Left renal pelvis (tissue), 4 donors: ENCODE measurements at places on chromosomes 7 and 10. TPM values are rescaled to one million over a fixed set of nuclear protein-coding genes. Genes with fewer than 3 reads are reported as not detected.

Gene EVX1
- 0.08 TPM for polyA plus RNA-seq

Gene TEX36
- polyA plus RNA-seq = not detected

Gene FGFBP3
- polyA plus RNA-seq = 2.9 TPM

Gene CACUL1
- 31.1 TPM for polyA plus RNA-seq

Gene SPDYE9
- 0.32 TPM for polyA plus RNA-seq

Gene PTN
- polyA plus RNA-seq = 111 TPM

Gene ACBD5
- polyA plus RNA-seq = 39.4 TPM

DNA sequence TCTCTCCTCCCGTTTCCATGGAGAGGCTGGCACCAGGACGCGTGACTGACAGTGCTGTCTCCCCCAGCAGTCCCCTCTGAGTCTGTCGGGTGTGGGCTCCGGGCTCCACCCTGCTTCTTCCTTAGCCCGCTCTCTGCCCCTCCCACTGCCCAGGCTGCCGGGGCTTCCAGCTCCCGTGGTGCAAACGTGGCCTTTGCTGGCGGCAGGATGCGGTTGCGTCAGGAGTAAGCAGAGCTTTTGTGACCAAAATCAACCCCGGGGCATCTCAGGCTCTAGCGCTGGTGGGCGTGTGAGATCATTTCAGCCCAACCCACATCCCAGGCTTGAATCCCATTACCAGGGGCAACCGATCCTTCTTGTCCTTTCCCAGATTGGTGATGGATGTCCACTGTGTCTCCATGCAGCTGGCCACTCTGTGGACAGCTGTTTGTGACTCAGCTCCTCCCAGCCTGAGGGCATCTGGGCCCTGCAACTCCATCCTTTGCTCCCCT is 28.2 kb downstream of the PTPRE start:
- no peak for DNase-seq

GRCh38 chr7:29878081-29878688 is 71.9 kb downstream of the WIPF3 start:
- DNase-seq = no peak

GRCh38 chr7:32941681-32942414 is 15.4 kb upstream of the FKBP9 start:
- DNase-seq = no peak

DNA sequence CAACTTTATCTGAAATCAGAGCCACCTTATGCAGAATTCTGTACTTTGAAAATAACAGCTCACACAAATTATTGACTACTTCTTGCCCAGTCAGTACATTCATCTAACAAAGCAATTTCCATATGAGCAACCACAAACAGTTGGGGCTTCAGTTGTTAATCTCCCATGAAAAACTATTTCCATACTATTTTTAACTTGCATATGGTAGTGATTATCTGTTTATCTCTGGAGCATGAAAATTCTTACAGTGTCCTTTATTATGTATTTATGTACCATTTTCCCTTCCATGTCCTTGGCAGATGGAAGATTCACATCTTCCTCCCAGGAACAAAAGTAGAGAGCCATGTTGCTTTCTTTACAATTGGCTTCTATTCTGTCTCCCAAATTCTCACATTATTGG is 285.7 kb downstream of the CRPPA start:
- DNase-seq = no peak

DNA sequence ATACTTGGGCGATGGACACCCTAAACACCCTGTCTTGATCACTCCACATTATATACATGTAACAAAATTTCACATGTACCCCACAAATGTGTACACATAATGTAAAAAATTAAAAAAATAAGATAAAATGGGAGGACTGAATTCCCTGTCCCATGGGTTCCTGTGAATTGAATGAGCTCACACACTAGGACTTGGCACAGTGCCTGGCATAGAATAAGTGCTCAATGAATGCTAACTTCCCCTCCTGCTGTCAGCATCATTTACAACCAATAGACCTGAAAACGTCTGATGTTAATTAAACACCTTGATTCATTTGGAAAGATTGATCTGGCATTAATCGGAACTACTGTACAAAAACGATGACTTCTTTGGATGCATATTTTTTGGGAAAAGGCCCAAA is 117.3 kb upstream of the ZNF438 start:
- no peak for DNase-seq

DNA sequence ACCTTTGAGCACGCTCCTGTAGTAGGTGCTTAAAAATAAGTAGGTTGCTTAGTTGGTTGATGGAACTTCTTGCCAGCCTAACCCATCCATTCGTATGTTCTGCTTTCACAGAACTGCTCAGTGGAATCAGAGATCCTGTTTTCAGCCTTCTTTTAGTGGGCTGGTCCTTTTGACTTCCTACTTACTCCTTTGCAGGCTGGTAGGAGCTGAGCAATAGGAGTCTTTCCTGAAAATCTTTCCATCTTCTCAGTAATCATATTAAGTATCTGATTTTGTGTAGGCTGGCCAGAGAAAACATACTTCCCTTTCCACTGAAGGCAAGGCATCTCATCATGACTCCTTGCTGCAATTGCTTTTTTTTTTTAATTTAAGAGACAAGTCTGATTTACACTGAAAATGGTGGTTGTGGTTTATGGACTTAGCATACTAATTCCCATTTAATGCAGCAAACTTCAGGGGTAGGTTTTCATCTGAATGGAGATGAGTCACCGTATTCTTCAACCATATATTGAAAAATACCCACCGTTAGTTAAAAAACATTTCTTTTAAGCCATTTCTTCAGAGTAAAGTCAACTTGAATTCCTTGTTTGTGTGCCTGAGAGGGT is 208.0 kb downstream of the ZNF365 start:
- no peak for DNase-seq

DNA sequence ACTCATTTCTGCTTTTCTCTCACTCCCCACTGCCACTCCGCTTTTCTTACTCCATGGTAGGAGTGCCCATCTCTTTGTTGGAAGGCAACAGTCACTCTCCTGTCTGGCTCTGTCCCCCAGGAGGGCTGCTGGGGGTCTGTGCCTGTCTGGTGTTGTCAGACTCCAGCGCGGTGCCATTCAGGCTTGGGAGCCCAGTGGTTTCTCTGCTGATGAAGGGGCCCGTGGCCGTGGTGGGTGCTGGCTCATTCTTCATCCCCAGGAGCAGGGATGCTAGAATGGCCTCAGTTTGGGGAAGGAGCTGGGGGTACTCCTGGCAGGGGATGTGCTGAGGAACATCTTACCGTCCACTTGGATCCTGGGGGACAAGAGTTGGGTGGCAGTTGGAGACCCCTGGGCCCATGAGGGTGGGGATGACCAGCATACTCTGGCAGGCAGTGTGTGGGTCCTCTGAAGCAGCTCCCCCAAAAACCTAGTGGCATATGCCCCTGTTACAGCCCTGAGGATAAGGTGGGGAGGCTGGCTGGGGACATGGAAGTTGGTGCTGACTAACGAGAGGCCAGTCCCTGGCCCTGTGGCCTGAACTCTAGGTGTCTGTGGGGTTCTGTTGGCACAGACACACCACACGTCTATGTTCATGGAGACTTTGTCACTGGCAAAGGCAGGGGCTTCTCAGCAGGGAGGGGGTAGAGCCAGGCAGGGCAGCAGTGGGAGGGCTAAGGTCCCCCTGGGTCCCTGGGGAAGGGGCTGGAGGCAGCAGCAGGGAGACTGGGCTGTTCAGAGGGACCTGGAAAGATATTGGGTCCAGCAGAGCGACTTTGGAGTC is 102.8 kb upstream of the RET start:
- no peak for DNase-seq

DNA sequence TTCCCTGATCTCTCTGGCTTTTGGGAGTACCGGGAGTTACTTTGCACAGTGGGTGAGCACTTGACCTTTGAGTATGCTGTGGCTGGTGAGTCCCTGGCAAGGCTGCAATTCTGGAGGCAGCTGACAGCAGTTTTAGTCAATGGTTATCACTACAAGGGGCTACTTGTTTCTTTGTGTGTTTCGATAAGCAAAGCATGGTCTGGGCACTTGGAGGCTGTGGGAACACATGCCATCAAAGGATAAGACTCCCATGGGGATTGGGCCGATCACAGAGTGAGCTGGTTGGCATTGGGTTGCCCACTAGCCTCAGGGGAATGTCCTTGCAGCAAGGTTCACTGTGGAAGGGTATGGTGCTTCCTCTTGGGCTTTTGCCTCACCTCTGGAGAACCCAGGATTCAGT is 208.2 kb downstream of the SNX13 start:
- DNase-seq = no peak

- no peak for DNase-seq
These were observed 1.1 kb downstream of the EPHA1 start for GRCh38 chr7:143407287-143408251.

DNA sequence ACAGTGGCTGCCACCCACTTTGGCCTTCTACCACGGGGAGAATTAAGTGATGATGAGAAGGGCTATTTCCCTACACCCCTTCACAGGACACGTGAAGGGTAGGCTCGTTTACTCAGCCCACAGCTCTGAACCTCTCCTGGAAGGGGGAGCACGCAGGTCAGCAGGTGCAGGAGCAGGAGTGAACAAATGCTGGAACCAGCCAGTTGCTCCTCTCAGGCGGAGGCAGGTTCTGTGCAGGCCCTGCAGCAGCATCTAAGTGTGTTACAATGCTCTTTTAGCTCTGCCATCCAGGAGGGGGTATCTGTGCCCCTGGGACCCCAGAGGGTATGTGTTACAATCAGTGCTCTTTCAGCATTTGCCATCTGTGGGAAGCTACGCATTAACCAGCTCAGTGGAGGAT is 61.2 kb downstream of the AHR start:
- DNase-seq = no peak

- DNase-seq = no peak
These were observed 851.5 kb upstream of the COBL start for GRCh38 chr7:52168085-52168484.

GRCh38 chr10:125144206-125144605 is 16.2 kb downstream of the CTBP2 start:
- no peak for DNase-seq

DNA sequence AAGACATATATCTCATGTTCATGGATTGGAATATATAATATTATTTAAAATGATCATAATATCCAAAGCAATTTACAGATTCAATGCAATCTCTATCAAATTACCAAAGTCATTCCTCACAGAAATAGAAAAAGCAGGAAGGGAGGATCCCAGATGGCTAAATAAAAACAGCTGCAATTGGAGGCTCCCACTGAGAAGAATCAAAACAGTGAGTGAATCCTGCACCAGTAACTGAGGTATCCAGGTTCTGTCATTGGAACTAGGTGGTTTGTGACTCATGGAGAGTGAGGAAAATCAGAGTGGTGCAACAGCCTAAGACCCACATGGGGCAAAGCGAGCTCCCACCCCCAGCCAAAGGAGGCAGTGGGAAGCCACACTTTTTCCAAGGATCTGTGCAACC is 128.4 kb downstream of the MTERF1 start:
- no peak for DNase-seq

DNA sequence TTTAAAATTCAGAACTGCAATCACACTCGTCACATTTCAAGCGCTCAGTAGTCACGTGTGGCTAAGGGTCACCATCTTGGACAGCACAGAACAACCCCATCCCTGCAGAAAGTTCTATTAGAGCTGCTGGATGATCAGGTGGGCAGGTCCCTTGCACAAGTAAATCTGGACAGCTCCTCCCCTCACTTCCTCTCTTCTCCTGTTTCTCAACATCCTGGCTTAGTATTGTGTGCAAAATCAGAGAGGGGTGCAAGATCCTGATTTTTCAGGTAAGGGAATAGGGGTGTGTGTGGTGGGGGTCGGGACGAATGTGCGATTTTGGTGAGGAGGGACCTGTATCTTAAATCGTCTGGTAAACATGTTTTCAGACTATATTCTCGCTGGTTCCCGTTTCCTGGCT is at the start of gene GIMAP4:
Gene GIMAP4 (plus strand): TSS at position 222 of the 400 bp plus-strand sequence. CDS start 2,512 bp downstream, outside the sequence.
- no peak for DNase-seq

GRCh38 chr10:79132681-79133381 is 64.1 kb downstream of the ZMIZ1 start:
- DNase-seq = no peak
